ENCODE measurements at places on chromosomes 1 and 21. TPM values are rescaled to one million over a fixed set of nuclear protein-coding genes. Genes with fewer than 3 reads are reported as not detected.

GPR37L1 gene
- not detected for polyA plus RNA-seq

RABGAP1L gene
- polyA plus RNA-seq, result 75.3 TPM

DNA sequence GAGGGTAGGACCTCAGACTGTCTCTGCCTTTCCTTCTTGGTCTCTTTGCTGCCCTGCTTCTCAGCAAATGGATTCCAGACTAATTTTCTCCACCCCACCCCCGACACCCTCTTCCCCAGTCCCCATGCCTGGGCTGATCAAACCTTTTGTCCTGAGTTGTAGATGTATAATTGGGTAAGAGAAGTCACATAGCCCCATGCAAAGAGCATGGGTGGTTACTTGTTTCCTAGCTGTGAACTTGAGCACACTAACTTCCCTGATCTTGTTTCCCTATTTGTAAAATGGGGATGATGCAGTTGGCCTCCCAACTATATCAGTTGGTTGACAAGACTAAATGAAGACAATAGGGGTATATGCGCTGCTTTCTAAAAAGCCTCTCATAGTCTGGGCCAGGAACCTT is 9.2 kb downstream of the PADI6 start:
- DNase-seq, result no peak

DNA sequence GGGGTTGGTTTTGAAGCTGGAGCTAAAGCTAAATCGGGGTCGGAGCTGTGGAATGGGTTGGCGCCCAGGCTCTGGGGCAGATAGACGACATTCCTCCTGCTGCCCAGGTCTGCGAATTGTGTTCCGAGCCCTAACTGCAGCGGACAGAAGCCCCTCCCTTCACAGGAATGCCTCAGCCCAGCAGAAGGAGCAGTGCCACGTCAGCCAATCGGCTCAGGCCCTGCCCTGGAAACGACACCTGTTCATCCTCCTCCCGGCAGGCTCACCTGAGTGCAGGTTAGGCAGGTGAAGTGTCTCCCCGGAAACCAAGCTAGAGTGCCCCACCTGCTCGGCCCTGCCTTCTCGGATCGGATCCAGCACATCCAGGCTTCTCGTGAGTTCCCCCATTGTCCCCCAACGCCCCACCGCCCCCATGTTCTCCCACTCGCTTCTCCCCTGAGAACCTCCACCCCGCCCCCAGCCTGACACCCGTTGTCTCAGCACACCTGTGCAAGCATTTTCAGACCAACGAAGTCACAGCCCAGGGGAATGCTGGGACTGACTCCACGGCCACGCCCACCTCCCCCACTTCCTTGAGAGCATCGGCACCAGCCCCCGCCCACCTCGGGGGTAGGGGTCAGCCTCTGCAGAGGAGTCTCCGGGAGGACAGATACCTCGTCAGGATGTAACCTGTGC is 775 bp downstream of the TMEM125 start:
- no peak for DNase-seq

Data from CD14-positive monocyte (primary cell).